ENCODE measurements at places on chromosomes 1 and 21.

DNA sequence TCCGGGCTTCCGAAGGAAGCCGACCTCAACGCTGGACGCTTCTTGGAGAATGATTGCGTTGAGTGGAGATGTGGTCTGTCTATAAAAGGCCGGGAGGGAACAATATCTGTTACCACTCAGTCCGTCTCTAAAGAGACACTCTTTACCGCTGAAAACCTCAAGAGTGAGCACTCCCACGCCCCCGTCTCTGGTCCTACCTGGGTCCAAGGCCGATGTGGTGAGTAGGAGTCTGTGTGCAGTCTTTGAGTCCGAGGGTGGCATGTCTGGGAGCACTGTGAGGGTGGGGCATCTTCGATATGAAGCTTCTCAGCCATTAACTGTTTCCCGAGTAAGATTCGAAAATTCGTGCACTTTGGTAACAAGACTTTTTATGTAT lies 576 bp downstream of the ZFP69 start:
- DNase-seq = no peak

- no peak for DNase-seq
Observed at GRCh38 chr1:87844251-87844650, 515.6 kb downstream of the LMO4 start.

DNA sequence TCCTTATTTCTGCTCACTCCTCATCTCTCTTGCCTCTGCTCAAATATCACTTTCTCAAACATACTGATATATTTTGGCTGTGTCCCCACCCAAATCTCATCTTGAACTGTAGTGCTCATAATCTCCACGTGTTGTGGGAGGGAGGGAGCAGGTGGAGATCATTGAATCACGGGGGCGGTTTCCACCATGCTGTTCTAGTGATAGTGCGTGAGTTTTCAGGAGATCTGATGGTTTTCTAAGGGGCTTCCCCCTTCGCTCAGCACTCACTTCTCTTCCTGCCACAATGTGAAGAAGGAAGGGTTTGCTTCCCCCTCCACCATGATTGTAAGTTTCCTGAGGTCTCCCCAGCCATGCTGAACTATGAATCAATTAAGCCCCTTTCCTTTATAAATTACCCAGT lies 26.6 kb downstream of the ZBTB8OS start:
- no peak for DNase-seq

DNA sequence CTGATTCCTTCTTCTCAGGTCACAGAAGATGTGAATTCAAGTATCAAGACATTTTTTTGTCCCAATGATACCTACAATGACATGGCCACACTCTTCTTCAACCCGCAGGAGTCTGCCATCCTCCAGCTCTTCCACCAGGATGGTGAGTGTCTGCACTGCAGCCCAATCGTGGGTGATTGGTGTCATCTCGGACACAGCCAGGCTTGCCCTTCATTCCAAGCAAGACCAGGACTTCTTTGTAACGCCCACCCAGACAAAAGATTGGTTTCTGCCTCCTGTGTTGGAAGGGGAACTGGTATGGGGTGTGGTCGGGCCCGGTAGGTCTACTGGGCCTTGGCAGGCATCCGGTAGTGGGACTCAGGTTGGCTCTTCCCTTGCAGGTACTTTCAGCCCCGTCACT lies 14.1 kb downstream of the NPPA start:
- DNase-seq = no peak

GRCh38 chr1:171150156-171150555 lies 34.9 kb upstream of the FMO2 start:
- DNase-seq = no peak

DNA sequence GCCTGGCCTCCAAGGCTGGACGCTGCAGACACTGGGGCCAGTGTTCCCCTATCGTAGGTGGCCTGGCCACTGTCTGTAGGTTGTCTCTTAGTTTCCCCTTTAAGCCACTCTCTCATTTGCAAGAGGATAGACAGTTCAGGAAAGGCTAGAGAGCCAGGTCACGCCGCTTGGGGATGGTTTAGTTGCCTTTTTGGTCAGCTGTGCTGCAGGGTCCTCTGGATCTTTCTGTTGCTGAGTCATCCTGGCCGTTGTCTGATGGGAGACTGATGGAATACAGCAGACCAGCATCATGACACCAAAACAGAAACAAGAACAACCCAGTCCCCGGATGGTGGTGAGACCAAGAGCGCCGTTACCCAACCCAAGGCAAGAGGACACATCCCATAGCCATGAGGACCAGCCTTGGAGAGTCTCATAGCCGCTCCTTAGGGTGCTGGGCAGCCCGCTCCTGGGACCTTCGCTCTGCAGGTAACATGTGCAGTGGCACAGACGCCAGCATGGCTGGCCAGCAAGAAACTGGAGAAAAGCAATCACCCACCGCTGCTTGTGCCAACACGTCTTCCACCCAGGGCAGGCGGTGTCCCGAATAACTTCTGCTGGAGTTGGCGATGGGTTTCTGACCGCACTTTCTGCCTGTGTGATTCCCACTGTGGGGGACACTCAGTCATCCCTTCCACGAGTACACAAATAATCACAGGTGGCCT lies 79.1 kb upstream of the COL6A1 start:
- no peak for DNase-seq

GRCh38 chr1:66532798-66533783 lies 862 bp upstream of the SGIP1 start:
- peak; percentile 14 for DNase-seq

DNA sequence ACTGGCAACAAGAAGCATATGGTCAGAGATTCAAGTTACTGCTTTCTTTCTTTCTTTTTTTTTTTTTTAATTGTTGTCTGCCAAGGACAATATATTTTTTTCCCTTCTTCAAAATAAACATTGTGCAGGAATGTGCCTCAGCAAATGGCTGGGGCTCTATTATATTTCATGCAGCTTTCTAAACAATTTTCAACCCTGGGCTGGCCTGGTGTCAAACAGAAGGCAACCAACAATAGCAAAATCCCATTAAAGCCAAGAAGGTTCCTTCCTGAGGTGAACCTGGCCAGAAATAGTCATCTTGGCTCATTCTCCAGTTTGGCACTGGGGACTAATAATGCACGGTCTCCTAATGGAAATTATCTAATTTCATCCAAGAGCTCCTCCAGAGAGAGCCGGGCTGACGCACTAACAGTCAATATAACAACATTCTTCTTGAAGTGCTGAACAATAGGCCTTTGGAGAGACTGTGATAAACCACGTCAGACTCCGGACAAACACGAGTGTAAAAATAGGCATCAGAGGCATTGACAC lies 35.7 kb upstream of the HLX start:
- no peak for DNase-seq

- peak; percentile 79 for DNase-seq
Observed at GRCh38 chr1:211577819-211578639, 932 bp downstream of the SLC30A1 start.

Data from ACHN (cell line).